ENCODE measurements at places on chromosomes 5 and 9.
A peak's percentile ranks its signal among the peaks of the same experiment; 100 is the strongest.

DNA sequence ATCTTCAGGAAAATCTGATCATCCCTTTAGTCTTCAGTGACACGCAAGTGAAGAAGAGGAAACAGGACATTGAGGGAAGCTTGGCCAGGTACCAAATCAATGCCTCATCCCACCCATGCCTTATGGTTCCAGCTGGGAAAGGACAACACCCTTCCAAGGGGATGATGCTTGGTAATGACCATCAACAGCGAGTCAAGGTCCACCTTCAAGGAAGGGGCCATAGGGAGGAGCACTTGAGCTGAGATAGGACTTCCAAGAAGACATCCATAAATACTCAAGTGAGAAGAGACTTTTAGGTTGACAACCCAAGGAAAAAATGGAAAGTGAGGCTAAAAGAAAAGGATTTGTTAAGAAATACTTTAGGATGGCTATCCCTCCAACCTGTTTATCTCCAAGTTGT lies 27.1 kb upstream of the GAS1 start:
- H3K27me3 ChIP-seq, result peaks cover 15% of the 10 kb centered on the region
- no peak overlapping the region for H3K27ac ChIP-seq
- no peaks in the 10 kb centered on the region for H3K36me3 ChIP-seq
- DNase-seq, result no peak
- no peaks in the 10 kb centered on the region for H3K4me1 ChIP-seq

GRCh38 chr9:80061940-80062339 lies 490.2 kb downstream of the TLE4 start:
- H3K27ac ChIP-seq, result no peak overlapping the region
- no peak overlapping the region for H3K4me3 ChIP-seq
- H3K36me3 ChIP-seq, result no peaks in the 10 kb centered on the region
- H3K4me1 ChIP-seq, result no peaks in the 10 kb centered on the region

DNA sequence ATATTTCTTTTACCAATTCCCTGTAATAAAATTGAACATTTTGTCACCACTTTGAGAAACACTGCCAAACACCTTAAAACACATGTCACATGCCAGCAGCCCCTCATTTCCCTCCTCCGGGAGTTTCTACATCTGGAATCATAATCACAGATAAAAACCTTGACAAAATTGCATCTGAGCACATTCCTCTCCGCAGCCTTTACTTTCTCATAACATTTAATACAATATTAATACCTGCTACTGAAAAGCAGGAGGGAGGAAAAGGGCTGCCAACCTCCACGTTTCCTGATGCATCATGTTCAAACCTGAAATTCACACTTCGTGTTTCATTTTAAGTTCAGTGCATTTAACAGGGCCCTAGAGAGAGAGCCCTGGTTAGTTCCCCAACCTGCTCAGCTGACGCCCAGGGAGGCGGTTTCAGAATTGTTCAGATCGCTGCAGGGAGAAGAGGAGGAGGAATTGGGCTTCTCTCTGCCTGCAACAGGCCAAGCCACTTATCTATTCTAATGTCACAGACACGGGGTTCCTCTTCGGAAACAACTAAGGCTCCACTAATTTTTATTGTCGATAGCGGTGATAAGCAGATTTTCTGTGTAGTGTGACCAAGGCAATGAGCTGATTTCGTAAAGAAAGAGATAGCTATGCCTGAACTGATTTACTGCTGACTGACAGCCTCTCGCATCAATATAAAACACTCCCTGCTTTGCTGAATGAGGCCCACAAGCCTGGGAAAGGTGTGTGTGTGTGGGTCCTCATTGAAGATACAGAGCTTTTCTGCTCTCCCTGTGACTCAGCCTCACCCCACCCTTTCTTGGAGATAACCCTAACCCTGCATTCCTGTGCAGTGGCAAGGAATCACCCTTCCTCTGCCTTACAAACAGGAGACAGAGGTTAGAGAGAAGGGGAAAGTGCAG lies 4.9 kb upstream of the LHX2 start:
- peaks cover 17% of the 10 kb centered on the region for H3K4me1 ChIP-seq
- no peak overlapping the region for H3K4me3 ChIP-seq
- DNase-seq, result no peak
- peaks cover 5% of the 10 kb centered on the region for H3K36me3 ChIP-seq

DNA sequence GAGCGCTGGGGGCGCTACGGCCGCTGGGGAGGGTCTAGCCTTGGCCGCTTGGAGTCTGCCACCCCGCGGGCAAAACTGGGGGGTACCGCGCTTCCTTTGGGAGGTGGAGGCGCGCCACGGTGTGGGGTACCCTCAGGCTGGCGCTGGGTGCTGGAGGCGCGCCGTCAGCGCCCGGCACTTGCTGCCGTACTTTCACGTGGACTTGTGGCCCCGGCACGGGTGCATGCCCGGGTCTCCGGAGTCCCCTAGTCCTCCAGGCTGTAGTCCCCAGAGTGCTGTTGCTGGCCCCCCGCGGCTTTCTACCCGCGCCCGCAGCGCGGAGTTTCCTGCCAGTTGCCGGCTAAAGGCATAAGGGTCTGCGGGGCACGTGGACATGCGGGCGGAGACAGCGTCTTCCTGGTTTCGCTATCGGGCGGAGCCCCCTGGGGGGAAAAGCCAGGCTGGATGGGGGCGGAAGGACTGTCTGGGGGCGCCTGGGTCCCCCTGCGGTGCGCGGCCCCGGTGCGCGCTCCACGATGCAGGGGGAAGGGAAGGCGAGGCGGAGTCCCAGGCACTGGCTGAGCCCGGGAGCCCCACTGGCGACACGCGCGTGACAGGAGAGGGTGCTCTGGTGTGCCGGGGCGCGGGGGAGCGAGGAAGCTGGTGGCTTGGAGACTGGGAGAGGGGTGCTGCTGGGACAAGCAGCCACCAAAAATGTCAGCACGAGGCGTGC lies 666 bp downstream of the PPARGC1B start:
- H3K4me1 ChIP-seq, result peaks cover 3% of the 10 kb centered on the region
- no peaks in the 10 kb centered on the region for H3K36me3 ChIP-seq
- peak overlapping the region; percentile 78 for H3K4me3 ChIP-seq

- H3K27me3 ChIP-seq, result no peaks in the 10 kb centered on the region
- H3K36me3 ChIP-seq, result no peaks in the 10 kb centered on the region
- no peaks in the 10 kb centered on the region for H3K4me1 ChIP-seq
- H3K27ac ChIP-seq, result no peak overlapping the region
- no peak overlapping the region for H3K4me3 ChIP-seq
These were observed 14.3 kb upstream of the SNCAIP start for GRCh38 chr5:122297587-122298298.

GRCh38 chr5:108919591-108920326 lies 172.1 kb downstream of the FER start:
- no peak overlapping the region for H3K4me3 ChIP-seq
- DNase-seq, result no peak
- no peaks in the 10 kb centered on the region for H3K27me3 ChIP-seq
- H3K36me3 ChIP-seq, result peaks cover 3% of the 10 kb centered on the region

DNA sequence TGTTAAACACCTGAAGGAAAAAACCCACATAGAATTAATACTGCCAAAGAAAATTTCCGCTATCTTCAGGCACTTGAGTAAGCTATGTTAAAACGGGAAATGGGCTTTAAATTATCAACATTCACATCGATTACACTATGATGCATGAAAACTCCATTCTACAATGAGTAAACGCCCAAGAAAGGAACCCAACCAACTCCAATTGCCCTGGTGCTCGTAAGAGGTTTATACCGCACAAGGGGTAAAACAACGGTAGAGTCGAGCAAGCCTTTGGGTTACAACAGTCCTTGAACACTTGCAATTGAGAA lies 1.0 kb downstream of the AGTPBP1 start:
- H3K36me3 ChIP-seq, result peaks cover 5% of the 10 kb centered on the region
- H3K27me3 ChIP-seq, result no peaks in the 10 kb centered on the region
- peak overlapping the region; percentile 97 for H3K27ac ChIP-seq
- DNase-seq, result no peak
- H3K4me1 ChIP-seq, result peaks cover 40% of the 10 kb centered on the region
- peak overlapping the region; percentile 88 for H3K4me3 ChIP-seq

DNA sequence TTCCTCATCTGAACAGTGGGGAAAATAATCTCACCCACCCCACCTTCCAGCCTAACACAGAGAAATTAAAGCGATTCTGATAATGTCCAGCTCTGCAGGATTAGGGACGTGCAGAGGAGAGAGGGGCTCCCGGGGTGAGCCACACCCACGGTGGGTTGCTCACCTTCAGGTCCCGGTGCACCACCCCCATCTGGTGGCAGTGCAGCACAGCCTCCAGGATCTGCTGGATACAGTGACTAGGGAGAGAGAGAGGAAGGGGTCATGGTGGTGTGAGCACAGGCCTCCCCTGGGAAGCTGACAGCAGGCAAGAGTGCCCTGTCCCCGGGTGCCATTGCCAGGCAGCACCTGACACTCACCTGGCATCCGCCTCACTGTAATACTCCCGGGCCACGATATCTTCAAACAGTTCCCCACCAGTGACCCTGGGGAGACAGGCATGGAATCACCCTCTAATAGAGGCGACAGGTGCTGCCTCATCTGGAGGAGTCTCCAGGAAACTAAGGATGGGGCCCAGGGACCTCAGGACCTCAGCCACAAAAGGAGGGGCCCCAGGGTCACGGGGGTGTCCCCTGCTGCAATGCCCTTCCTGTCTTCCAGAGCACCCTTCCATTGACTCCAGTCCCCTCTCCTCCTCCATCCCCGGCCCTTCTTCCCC lies 33.0 kb downstream of the CAMK2A start:
- H3K4me1 ChIP-seq, result no peaks in the 10 kb centered on the region
- H3K36me3 ChIP-seq, result no peaks in the 10 kb centered on the region
- DNase-seq, result no peak
- H3K4me3 ChIP-seq, result no peak overlapping the region
- no peaks in the 10 kb centered on the region for H3K27me3 ChIP-seq

GRCh38 chr9:106577121-106577520 lies 285.8 kb upstream of the ZNF462 start:
- DNase-seq, result no peak
- H3K27ac ChIP-seq, result no peak overlapping the region
- H3K27me3 ChIP-seq, result no peaks in the 10 kb centered on the region

GRCh38 chr9:4298255-4299004 lies 1.4 kb downstream of the GLIS3 start:
- DNase-seq, result peak; percentile 31
- H3K4me3 ChIP-seq, result peak overlapping the region; percentile 80
- no peaks in the 10 kb centered on the region for H3K36me3 ChIP-seq
- H3K27ac ChIP-seq, result peak overlapping the region; percentile 74
- peaks cover 17% of the 10 kb centered on the region for H3K4me1 ChIP-seq
- peaks cover 66% of the 10 kb centered on the region for H3K27me3 ChIP-seq

GRCh38 chr9:127051881-127052595 lies 70.4 kb downstream of the ANGPTL2 start:
- H3K27me3 ChIP-seq, result peaks cover 1% of the 10 kb centered on the region
- H3K36me3 ChIP-seq, result no peaks in the 10 kb centered on the region
- DNase-seq, result no peak
- H3K4me1 ChIP-seq, result peaks cover 33% of the 10 kb centered on the region

- H3K36me3 ChIP-seq, result peaks cover 48% of the 10 kb centered on the region
- H3K4me3 ChIP-seq, result no peak overlapping the region
- H3K27ac ChIP-seq, result no peak overlapping the region
These were observed 296.5 kb downstream of the ARHGAP26 start for GRCh38 chr5:143066556-143067281.

- H3K4me3 ChIP-seq, result no peak overlapping the region
- H3K27ac ChIP-seq, result peak overlapping the region; percentile 82
- no peaks in the 10 kb centered on the region for H3K36me3 ChIP-seq
- peaks cover 32% of the 10 kb centered on the region for H3K4me1 ChIP-seq
- H3K27me3 ChIP-seq, result no peaks in the 10 kb centered on the region
These were observed 14.4 kb upstream of the SPINK4 start for GRCh38 chr9:33225319-33226147.

DNA sequence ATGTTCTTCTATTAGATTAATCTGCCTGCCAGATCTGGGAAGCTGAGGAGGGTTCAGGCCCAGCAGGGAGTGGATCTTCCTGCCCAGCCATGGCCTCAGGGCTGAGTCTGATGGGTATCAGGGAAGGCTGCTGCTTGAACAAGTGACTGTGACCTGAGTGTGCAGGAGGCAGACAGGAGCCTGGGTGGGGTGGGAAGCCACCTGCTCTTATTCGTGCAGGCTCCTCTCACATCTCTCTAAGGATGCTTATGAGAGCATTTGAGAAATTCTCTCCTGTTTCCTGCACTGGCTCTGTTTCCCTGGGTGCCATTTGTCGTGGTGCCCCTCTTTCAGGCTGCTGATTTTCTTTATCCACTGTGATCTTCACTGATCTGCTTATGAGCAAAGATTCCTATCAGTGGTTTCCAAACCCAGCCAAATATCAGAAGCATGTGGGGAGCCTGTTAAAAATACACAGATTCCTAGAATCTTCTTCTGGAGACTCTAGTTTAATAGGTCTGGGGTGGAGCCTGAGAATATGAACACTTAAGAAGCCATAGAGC lies 2.1 kb downstream of the RGS3 start:
- H3K27ac ChIP-seq, result no peak overlapping the region
- H3K27me3 ChIP-seq, result no peaks in the 10 kb centered on the region
- no peak overlapping the region for H3K4me3 ChIP-seq
- H3K4me1 ChIP-seq, result no peaks in the 10 kb centered on the region
- no peaks in the 10 kb centered on the region for H3K36me3 ChIP-seq

Data from activated CD4-positive, alpha-beta T cell treated with anti-CD3 and anti-CD28 coated beads, Interleukin-2, amount 10 ng/mL, durations not matched to agents 7 days and 5 days (primary cell).